NCI-H1417 treated with DMSO at 0.1 percent for 48 hours (cell line): ENCODE measurements at places on chromosomes 4 and X.

- no peak for DNase-seq
Observed at GRCh38 chr4:159077702-159078495, 25.0 kb upstream of the RAPGEF2 start.

- no peak for DNase-seq
Observed at GRCh38 chrX:23861215-23861896, 46.4 kb downstream of the APOO start.

DNA sequence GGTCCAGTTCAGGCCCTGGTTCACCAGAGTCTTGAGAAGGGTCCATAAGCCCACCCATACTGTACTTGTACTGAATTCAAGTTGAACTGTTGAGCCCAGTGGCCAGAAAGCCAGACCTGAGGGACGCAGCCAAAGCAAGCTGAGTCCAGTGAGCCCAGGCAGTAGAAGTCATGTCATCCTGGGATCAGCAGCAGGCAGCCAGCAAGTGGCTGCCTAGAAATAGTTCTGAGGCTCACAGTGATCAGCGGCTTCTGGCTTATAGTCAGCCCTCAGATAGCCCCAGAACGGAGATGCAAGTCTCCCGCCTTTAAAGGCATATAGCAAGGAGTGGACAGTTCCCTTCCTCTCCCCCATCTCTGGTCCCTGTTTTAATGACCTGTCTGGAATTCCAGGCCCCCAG, 347.1 kb downstream of the FBXW7 start:
- DNase-seq = no peak

- no peak for DNase-seq
Observed at GRCh38 chr4:149781150-149781549, 34.5 kb downstream of the IQCM start.

DNA sequence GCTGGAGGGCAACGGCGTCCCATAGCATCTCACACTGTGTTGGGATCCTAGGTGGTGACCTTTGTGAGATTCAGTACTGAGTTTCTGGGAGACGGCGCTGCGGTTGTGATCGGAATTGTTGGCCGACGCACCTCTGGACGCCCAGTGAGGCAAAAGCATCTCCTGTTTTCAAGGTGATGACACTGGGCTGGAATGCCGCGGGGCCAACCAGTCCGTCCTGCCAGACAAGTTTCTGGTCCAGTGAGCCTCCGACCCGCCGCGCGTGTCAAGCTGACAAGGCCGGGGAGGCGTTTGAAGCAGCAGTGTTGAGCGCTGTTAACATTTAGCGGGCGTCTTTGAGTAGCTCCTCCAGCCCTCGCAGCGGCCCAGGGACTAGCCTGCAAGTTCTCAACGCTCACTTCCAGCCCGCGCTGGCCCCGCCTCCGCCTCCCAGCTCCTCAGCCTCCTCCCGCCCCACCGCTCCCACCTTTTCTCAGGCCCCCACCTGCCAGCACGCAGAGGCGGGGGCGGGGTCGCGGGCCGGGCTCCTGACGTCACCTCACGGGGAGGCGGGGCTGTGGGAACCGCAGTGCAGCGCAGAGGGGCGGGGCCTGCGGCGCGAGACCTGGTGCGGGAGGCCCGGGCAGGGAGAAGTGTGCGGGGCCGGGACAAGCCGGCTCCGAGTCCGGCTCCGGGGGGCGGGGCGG, 482 bp upstream of the CDS1 start:
- peak; percentile 60 for DNase-seq
